ENCODE measurements at places on chromosomes 11 and 22.
A peak's percentile ranks its signal among the peaks of the same experiment; 100 is the strongest.

GRCh38 chr11:104655066-104655465, 243.2 kb downstream of the CASP12 start:
- no peak for DNase-seq

GRCh38 chr11:62400760-62401159, 18.1 kb upstream of the SCGB1A1 start:
- peak; percentile 92 for DNase-seq

DNA sequence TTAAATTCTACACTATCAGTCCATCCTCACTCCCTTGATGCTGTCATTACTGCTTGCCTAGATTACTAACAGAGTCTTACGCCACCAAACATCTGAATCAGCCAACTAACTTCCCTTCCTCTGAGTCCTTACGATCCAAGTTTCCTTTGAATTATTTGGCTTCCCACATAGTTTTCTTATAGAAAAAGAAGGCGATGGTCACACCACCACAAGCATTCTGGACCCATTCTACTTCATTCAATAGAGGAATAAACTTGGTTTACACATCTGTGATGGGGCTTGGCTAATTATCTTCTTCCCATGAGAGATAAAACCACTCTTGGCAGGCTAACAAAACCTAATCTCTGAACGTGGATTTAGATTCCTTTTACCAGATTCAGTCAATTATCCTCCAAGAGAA, 35.0 kb downstream of the INTS4 start:
- DNase-seq: no peak

DNA sequence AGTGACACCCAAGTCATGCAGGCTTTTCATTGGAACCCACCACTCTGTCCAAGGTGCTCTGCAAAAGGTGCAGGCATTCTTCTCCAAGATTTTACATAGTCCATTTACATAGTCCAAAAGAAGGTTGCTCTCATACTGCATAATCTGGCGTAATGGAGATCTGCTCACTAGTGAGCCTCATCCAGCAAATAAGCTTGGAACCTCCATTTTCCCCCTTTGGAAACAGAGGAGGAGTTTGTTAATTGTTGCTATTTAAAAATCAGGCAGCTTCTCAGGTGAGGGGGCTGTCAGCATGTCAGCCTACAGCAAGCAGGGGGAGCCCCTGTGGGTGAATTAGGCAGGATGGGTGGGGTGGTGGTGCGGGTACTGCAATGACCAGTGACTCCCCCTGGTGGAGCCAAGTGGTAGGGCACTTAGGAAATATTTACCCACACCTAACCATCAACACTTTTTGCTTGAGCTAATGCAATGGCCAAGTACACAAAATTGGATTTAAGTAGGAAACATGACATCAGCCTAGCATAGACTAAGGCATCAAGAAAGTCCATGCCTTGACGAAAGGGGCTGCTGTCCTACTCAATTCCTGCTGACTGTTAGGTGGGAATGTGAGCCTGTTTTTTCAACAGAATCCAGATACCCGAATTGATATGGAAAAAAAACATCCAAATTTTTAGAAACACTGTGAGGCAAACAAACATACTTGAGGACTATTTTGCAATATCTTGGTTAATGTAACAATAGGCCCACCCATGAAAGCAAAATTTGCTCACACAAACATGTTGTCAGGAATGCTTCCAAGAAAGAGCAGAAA, 64.5 kb downstream of the AMBRA1 start:
- DNase-seq: peak; percentile 68

DNA sequence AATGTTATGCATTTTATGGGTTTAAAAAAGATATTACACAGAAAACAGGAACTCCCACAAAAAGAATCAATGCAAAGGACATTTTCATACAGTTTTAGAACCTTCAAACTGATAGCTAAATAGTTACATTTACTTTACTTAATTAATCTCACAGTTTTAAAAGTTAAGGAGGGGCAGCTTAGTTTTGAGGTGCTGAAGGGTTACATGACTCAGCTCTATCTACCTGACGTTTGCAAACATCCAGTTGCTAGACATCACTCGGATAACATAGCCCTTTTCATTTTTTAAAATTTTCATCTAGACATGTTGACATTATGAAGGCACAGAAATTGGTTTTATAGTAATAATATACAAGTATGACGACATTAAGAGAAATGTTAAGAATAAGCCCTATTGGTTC, 53.7 kb upstream of the HSD17B12 start:
- no peak for DNase-seq

Data from Right ventricle myocardium superior (tissue), 1 donor.